Stimulated activated CD8-positive, alpha-beta memory T cell treated with anti-CD3 and anti-CD28 coated beads, Interleukin-7, amount 100 ng/mL, for 48 hours (primary cell): ENCODE measurements at places on chromosomes 5 and 9.

- DNase-seq: no peak
These were observed 8.6 kb downstream of the FSTL4 start for GRCh38 chr5:133603711-133604110.

DNA sequence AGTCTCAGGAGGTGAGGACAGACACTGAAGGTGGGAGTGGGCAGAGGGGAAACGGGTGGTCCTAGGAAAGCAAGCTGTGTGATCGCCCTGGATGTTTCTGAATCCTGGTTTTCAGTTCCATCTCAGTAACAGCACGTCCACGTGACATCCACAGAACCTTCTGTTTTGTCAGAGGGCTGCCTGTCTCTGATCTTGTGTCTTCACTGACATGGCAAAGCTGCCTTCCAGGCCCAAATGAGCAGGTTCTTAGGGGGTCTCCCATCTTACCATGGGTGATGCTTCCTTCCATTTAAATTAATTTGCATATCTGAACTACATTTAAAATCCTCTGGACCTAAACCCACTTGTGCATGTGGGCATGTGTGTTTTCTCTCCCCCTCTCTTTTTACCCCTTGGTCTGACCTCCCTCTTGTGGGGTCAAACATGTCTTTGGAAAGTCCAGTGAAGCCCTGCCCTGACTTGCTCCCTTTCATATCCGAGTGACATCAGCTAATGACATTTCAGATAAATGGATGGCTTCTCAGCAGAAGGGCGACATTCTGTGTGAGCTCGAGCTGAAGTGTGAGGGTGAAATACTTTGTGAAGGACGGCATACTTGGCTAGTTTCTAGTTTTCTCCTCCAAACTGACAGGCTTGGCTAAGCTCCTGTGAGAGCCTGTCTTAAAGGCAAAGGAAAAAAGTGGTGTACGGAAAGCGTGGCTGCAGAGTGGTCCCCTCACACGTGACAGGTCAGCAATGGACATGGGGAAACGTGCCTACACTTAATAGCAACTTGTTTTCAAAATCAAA is 204.8 kb upstream of the S1PR3 start:
- DNase-seq: no peak

- DNase-seq: no peak
These were observed 90.2 kb downstream of the TMEM174 start for GRCh38 chr5:73263001-73263710.

DNA sequence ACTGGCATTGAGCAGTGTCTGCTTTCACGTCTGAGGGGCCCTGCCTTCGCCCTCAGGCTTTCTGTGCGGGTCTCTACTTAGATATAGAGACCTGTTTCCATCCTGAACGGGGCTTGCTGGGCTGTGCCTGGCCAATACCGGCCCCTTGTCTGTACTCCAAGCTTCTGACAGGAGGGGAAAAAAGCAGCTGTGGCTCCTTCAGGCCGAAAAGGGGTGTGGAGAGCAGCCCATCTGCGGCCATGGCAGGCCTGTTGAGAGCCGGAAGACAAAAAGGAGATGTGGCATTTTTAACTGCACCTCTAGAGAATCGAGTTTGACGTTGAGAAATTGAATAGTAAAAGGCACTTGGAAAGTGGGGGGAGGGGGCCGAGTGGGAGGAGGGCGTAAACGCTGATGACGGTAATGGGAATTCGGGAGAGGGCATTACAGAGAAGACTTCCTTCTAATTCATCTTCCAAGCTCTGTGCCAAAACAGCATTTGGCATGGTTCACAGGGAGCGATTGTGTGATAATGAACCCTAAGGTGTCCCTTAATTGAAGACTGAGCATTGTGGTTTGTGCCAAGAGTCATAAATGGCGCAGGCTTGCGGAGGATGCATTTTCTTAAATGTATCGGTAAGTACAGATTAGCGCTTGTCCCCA is 25.1 kb upstream of the PRDM12 start:
- DNase-seq: no peak

GRCh38 chr9:136974817-136975535 is 2.3 kb upstream of the PTGDS start:
- DNase-seq: no peak

DNA sequence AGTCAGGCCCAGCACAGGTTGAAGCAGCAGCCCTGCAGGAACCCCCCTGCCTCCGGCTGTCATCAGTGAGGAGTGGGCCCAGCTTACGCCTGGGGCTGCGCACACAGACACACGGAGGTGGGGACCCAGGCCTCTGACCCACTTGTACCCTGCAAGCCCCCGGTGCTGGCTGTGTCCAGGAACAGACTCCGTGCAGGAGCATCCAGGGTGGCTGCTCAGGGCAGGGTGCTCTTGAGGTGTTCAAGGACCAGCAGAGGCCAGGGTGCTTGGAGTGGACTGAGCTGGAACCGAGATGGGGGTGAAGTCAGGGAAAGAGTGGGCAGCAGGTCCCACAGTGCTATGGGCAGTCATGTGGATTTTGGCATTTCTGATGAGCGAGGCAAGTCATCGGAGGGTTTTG is 199.5 kb downstream of the CACNA1B start:
- no peak for DNase-seq
